Muscle of arm (tissue), 14 donors: ENCODE measurements at places on chromosomes 2 and 18. TPM values are rescaled to one million over a fixed set of nuclear protein-coding genes. Genes with fewer than 3 reads are reported as not detected.
A peak's percentile ranks its signal among the peaks of the same experiment; 100 is the strongest.

Gene PASK
- polyA plus RNA-seq = 4.9 TPM

Gene CDH2
- 8.0 TPM for polyA plus RNA-seq

Gene CFAP65
- polyA plus RNA-seq = not detected

DNA sequence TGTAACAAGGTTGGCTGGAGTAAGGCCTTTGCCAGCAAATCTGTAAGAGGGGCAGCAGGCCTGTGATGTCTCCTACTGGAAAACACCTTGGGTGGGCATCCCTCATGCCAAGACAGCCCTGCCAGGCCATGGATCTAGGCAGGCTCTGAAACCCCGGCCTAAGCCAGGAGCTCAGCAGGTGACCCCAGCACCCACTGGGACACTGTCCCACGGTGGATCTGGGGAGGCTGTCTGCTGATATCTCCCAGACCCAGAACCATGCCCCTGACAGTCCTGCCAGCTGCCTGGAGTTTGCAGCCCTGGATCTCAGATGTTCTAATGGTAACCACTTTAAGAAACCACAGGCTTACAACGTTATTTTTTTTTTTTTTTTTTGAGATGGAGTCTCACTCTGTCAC, 117.7 kb downstream of the ZNF516 start:
- DNase-seq = no peak

Gene OR6B2
- polyA plus RNA-seq = not detected

GRCh38 chr2:3291750-3292149, 85.9 kb downstream of the EIPR1 start:
- DNase-seq = no peak

Gene RAD51AP2
- 0.05 TPM for polyA plus RNA-seq

- no peak for DNase-seq
These were observed 77.3 kb upstream of the KCNH7 start for GRCh38 chr2:162915858-162916257.

Gene GCG
- polyA plus RNA-seq = not detected

- no peak for DNase-seq
These were observed 123.4 kb downstream of the ANKRD30BL start for GRCh38 chr2:132038179-132038882.

GRCh38 chr2:233503947-233504637, 62.5 kb downstream of the USP40 start:
- DNase-seq = no peak

GRCh38 chr2:238580486-238580885, 153.8 kb downstream of the ASB1 start:
- no peak for DNase-seq

DNA sequence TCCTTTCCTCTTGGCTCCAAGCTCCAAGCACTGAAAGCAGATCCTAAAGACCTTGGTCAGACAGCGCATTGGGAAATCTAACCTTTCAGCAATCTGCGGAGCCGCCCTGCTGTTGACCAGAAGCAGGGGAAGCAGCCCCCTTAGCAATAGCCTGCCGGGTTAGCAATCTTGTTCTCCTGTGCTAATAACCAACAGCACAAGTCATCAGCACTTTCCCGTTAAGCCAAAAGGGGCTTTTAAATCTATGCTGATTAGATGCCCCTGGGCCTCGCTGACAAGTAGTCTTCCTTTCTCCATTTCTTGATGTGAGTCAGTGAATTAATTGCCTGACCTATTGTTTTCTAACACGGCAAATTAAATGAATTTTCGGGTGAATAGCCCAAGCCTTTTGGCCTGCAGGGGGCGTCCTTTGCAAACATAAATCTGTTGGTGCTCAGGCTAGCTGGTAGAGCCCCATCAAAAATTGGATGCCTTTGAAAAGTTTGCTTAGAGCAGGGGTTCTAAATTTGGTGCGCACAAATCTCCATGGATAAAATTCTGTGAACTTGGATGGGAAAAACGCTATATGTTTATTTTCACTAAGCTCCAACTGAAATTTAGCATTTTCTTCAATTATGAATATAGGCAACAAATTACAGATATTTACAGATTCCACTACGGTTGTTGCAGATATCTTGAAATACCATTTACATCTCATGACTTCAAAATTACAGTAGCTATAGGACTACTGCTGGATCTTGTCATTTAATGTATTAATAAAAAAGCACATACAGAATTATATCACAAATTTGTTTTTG, 24.6 kb downstream of the MAIP1 start:
- DNase-seq = peak; percentile 91

- no peak for DNase-seq
These were observed 11.9 kb downstream of the ZNF516 start for GRCh38 chr18:76482971-76483691.

Gene CLASP1
- 57.5 TPM for polyA plus RNA-seq

- no peak for DNase-seq
These were observed 56.7 kb upstream of the RAB6C start for GRCh38 chr2:129922571-129923264.

- no peak for DNase-seq
These were observed 47.5 kb upstream of the ACSL3 start for GRCh38 chr2:222813177-222813843.

Gene ZAP70
- not detected for polyA plus RNA-seq

Gene RGPD4
- 0.10 TPM for polyA plus RNA-seq

- no peak for DNase-seq
These were observed 886.2 kb upstream of the NRXN1 start for GRCh38 chr2:51918113-51918512.

Gene ANKRD62
- not detected for polyA plus RNA-seq

GRCh38 chr2:200929334-200930249, 33.9 kb downstream of the ORC2 start:
- no peak for DNase-seq

Gene PIEZO2
- polyA plus RNA-seq = 52.7 TPM

Gene KIF1A
- 3.1 TPM for polyA plus RNA-seq

DNA sequence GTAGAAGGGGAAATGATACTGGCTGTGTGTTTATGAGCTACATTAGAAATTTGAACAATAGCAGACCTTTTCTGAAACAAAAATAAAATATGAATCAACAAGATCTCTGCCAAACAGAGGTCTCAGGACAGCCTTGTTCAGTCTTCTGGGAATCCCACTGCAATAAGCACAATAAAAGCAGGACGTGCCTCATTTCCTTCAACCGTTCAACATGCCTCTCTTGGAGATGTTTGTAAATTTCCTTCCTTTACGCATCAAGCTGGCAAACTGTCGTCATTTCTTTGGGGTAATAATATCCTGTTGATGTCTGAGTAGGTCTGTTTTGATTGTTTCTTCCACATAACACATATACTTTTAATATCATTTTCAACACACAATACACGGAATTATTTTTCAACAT, 77.2 kb downstream of the TCF4 start:
- peak; percentile 62 for DNase-seq

DNA sequence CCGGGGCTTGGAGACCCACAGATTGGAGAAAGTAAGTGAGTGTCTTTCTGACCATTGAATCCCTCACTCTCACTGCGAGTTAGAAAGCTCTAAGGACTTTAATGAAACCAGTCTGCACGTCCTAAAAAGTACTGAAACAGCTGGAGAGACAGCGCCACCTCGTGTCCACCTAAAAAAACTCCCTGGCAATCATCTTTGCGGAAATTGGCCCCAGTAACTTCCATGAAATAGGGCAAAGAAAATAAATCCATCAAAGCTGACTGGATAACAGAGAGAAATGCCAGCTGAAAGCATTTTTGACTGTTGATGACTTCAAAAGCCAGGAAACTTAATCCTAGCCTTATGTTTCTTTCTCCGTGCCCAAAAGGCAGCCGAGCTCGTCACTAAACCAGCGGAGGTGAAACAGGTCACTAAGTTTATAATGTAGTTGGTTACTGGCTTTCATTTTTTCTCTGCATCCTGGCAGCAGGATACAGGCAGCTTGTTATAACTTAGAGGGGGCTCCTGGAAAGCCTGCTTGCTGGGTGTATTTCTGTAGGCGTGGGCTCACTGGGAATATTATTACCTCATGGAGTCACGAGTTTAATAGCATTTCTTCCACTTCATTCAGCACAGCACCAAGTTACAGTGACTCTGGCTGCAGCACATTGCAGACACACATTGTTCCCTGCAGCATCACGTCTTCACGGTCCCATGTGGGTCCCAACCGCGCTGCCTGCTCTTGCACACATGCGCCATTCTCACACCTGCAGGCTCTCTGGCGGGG, 266.5 kb downstream of the HRH4 start:
- peak; percentile 91 for DNase-seq

- DNase-seq = no peak
These were observed 71.4 kb downstream of the MARCHF4 start for GRCh38 chr2:216300906-216301305.

Gene SGPP2
- polyA plus RNA-seq = 4.2 TPM

DNA sequence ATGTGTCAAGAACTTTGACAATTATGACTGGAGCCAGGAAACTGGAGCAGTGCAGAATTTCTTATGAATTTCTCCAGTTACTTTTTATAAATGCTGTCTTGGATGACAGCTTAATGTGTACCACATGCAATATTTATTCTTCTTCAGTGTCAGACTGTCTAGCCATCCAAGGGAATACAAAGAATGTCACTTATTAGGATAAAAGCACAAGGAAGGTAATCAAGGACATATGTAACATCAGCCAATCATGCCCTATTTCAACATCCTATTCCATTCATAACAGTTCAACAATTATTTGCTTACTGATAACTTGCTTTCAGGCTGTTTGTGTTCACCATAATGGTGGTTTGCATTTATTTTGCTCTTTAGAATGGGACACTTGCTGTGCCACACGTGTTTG, 139.8 kb downstream of the OLA1 start:
- no peak for DNase-seq

Gene PROKR1
- not detected for polyA plus RNA-seq

DNA sequence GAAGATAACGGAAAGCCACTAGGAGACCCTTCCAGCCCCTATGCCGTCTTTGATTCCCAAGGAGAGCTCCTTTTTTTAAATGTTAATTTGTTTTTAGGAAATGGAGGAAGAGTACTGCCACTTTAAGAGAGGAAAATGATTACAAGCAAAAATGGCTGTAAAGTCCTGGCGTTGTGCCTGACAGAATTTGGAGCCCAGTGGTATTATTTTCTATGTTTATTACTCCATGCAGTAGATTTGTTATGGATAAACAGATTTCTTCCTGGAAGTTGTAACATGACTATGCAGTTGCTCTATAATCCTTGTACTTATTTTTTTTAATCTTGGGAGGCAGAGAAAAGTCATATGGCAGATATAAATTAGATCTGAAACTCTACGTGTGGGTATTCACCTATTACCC, 141.3 kb downstream of the GBX2 start:
- DNase-seq = peak; percentile 46

GRCh38 chr2:123540291-123540690, 484.8 kb upstream of the CNTNAP5 start:
- DNase-seq = peak; percentile 62

Gene STAT4
- not detected for polyA plus RNA-seq

Gene CCDC85A
- polyA plus RNA-seq = 3.4 TPM

GRCh38 chr2:96816836-96817702, 1.0 kb downstream of the CNNM3 start:
- DNase-seq = no peak

- no peak for DNase-seq
These were observed 618.0 kb downstream of the CCDC85A start for GRCh38 chr2:56801770-56802169.

DNA sequence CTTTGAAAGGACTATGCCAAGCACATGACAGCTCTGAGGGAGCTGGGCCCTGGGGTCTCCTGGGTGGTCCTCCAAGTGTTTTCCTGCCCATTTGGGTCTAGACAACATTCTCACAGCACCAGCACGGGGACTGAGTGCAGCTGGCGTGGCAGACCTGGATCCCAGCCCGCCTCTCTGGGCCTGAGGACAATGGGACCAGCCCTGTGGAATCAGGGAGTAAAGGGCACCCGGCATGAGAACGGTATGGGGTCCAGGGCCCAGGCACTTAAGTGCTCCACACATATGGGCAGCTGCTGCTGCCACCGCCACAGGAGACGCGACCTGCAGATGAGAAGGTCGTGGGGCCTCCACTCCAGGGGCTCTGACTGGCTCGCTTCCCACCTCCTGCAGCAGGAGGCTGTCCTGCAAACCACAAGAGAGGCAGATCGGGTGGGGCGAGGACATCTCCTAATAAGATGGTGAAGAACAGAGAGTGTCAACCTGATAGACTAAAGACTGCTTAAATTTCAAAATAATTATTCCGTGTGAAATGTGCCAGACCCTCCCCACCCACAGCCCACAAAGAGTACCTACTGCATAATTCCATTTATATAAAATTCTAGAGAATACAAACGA, 46.3 kb downstream of the FAM178B start:
- DNase-seq = no peak

DNA sequence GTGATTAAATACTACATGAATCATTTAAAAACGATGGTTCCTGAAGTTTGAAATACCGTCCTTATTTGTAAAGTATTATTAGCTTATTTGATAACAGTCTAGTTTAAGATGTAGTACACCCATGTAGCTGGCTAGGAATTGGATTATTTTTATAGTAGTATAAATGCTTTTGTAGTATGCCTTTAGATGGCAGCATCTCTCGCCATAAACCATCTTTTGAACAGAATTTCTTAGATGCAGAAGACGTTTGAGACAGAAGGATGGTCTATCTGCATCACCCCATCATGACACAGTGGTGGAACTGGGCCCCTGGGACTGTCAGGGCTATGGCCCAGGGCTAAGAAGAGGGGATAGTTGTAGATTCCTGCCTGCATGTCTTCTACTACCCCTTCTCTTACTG, 152.7 kb downstream of the WDSUB1 start:
- DNase-seq = peak; percentile 34

DNA sequence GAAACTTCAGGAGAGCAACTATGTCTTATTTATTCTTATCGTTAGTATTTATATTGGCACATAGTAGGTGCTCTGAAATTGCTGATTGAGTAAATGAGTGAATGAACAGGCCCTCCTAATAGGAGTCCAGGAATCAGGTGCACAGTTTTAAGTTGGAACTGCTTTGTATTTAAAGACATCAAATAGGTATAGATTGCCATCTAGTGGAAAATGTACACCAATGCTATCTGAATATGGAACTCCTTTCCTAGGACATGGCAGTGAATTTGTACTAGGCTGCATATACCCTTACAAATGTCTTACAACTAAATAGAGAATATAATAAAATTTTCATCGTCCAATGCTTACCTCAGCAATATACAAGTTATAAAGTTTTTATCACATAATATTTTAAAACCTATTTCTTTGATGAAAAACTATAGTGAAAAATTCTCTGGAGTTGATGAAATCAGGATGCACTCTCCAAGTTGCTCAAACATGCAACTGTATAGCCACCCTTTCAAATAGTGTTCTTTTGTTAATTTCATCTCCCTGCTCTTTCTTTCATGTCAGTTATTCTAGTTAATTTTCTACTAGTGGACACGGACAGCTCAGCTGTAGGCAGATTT, 318.9 kb upstream of the SYT4 start:
- DNase-seq = no peak

Gene LPIN2
- 14.2 TPM for polyA plus RNA-seq

Gene CCDC74A
- 1.4 TPM for polyA plus RNA-seq

Gene SOWAHC
- 6.9 TPM for polyA plus RNA-seq
